Nucleus accumbens (tissue), 56 donors: ENCODE measurements at places on chromosomes 4 and X.

GRCh38 chr4:30952526-30953219, 232.5 kb downstream of the PCDH7 start:
- DNase-seq = no peak

- DNase-seq = no peak
Observed at GRCh38 chr4:41406113-41406516, 131.8 kb upstream of the LIMCH1 start.

- no peak for DNase-seq
Observed at GRCh38 chr4:17636341-17636695, 21.9 kb downstream of the MED28 start.

DNA sequence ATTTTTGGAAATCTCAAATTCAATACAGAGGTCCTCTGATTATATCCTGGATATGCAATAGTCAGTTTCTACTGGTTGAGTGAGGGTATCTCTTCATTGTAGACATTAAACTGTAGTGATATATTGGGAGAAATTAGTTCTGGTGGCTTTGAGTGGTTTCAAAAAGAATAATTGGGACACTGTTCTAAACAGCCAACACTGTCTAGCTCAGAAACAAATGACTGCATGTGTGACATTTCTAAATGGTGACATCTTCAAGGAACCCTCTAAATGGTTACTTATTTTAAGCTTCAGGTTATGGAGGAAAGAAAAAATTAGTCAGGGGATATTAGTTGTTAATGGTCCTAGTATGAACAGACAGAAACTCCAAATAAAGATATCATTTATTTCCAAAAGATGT, 186.2 kb downstream of the LARP7 start:
- no peak for DNase-seq

DNA sequence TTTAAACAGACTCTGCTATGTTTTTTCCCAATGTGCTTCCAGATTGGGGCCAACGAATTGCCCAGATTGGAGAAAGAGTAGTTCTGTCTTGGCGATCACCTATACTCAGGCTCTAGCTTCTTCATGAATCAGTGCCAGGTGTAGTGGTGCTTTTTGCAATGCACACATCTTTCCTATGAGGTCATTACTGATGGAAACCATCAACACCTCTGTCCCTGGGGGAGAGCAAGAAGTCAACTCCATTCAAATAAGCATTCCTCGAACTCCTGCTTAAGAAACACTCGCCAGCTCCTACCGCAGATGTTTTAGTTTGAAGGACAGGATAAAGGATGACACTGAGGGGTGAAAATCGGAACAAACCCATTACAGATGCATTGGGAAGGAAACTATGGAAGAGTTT, 156.5 kb upstream of the DKK2 start:
- DNase-seq = no peak

- no peak for DNase-seq
Observed at GRCh38 chr4:89158884-89159503, 47.7 kb downstream of the TIGD2 start.

DNA sequence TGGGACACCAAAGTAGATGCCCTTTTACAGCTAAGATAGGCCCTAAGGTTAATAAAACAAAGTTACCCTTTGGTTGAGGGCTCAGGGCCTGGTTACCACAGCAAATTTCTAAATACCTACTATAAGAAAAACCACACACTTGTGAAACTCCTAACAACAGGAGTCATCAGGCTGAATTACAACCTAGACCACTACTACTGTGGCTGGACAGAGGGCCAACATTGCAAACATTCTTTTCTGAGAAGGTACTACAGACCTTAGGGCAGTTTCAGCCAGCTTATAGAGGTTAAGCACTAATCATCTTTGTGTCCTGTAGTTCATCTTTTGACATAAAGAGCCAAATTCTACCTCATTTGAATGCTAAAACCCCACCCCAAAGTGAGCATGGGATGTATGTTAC, 504.0 kb downstream of the RAPGEF2 start:
- no peak for DNase-seq

- DNase-seq = no peak
Observed at GRCh38 chr4:107890779-107891178, 40.6 kb upstream of the CYP2U1 start.

GRCh38 chrX:109857584-109858228, 124.6 kb upstream of the ACSL4 start:
- DNase-seq = no peak

GRCh38 chrX:65874110-65874509, 165.8 kb downstream of the VSIG4 start:
- DNase-seq = no peak
